ENCODE measurements at places on chromosomes 7 and 10.

- no peak for ATAC-seq
Measured at GRCh38 chr10:104492329-104492940, 138.8 kb downstream of the CFAP58 start.

DNA sequence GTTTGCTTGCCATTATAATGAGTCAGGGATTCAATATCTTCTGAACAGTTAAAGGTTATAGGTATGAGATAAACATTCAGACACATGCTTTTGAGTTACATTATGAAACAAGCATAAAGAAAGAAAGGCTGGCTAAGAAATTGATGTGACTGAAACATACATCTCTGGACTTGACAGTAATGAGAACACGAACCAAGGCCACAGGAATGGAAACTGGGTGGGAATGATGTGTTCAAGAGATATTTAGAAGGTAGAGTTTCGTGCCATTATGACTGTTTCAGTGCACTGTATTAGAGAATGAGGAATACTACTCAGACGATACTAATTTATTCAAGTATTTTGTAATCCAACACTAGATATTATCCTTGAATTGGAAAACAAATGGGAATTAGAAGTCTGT lies 332.1 kb upstream of the MAGI2 start:
- no peak for ATAC-seq

GRCh38 chr10:133236401-133237240 lies 1.0 kb upstream of the VENTX start:
- no peak for ATAC-seq

GRCh38 chr10:118332236-118332635 lies 9.9 kb downstream of the FAM204A start:
- ATAC-seq = no peak

- no peak for ATAC-seq
Measured at GRCh38 chr7:56092789-56093531, at the start of gene PHKG1. Gene PHKG1, minus strand, starts transcription at chr7:56092952. Its CDS starts 4,011 bp downstream, at chr7:56088941.

- peak; percentile 87 for ATAC-seq
Measured at GRCh38 chr10:12742771-12743170, 258.7 kb downstream of the CCDC3 start.

GRCh38 chr10:82847242-82847641 lies 972.2 kb downstream of the NRG3 start:
- ATAC-seq = no peak

DNA sequence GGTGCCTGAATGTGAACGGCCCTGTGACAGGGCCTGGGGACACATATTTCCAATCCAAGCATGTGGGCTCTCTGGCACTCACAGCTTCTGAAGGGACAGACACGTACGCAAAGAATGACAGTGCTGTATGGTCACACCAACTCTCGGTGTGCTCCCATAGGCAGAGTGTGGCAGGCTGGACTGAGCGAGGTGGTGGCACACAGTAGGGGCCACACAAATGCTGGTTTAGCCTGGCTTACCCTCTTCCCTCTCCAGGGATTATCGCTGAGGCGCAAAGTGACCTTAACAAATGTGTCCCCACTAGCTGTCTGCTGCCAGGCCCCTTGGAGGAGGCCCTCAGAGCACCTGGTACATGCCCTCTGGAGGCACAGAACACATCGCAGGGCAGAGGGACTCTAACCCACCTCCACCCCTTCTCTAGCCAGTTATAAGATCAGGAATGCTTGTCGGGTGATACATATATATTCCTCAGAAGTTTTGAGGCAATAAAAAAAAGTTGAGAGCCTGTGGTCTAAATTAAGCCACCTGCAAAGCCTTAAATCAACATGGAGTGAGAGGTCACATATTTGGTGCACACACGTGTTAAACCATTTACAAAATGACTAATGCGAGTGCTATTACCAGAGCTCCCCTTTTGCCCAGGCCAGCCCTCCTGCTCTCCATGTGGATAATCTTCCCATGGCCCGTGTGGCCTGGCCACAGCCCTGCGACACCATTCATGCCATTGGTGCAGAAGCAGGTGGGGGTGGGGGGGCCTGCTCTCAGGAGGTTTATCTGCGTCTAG lies 262.8 kb upstream of the GRB10 start:
- ATAC-seq = peak; percentile 27

GRCh38 chr7:106693677-106694353 lies 32.9 kb upstream of the CCDC71L start:
- ATAC-seq = no peak

DNA sequence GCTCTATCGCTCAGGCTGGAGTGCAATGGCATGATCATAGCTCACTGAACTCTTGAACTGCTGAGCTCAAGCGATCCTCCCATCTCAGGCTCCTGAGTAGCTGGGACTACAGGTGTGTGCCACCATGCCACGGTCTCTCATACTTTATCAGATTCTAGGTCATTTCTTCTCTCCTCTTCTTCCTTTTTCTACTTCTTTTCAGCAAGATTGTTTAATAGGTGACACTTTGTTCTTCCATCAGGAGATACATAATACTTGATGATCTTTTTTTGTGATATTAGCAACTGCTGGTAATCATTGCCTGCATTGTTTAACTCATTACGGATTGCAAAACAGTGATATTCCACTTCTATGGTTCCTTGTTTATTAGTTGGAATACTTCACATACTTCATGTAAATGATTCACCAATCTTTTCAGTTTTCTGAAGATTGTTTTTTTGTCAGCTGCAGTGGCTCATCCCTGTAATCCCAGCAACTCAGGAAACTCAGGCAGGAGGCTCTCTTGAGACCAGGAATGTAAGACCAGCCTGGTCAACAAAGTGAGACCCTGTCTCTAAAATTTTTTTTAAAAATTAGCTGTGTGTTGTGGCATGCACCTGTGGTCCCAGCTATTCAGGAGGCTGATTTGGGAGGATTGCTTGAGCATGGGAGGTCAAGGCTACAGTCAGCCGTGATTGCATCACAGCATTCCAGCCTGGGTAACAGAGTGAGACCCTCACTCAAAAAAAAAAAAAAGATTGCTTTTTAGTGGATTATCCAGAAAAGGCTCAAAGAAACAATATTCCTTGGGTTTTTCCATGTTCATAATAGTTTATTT lies 36.2 kb upstream of the CHST3 start:
- ATAC-seq = no peak

- ATAC-seq = no peak
Measured at GRCh38 chr10:28120795-28121194, 121.9 kb upstream of the ODAD2 start.

GRCh38 chr10:48246501-48246900 lies 28.0 kb downstream of the FRMPD2 start:
- no peak for ATAC-seq

GRCh38 chr7:155858521-155859061 lies 46.3 kb upstream of the SHH start:
- no peak for ATAC-seq

GRCh38 chr10:97553575-97554031 lies 19.0 kb upstream of the ANKRD2 start:
- peak; percentile 80 for ATAC-seq

DNA sequence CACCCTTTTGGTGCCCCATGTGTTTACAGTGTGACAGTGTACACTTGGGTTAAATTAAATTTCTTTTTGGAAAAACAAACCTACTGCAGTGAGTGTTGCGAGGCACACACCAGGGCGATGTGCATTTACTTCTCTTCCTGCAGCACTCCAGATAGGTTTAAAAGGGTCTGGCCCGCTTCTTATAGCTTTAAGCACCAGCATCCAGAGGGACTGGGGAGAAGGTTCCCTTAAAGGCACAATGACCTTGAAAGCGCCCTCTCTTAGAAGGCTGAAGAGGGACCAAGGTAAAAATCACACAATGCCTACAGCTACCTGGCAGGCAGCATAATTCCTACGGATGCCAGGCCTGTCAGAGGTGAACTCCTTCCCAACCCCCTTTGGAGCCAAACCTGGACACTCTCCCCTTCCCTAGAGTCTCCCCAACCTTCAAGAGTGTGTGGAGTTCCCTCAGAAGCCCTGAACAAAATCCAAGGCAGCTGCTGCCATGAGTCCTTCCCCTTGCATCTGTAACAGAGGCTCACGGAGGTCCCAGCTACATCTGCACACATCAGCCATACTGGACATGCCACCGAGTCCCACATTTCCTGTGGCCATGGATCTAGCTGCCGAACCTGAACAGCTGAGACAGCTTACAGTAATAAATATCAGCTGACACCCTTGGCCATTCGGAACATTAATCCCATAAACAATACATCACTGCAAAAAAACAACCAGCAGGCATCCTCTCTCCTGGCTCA lies 33.2 kb downstream of the TRIM8 start:
- no peak for ATAC-seq

DNA sequence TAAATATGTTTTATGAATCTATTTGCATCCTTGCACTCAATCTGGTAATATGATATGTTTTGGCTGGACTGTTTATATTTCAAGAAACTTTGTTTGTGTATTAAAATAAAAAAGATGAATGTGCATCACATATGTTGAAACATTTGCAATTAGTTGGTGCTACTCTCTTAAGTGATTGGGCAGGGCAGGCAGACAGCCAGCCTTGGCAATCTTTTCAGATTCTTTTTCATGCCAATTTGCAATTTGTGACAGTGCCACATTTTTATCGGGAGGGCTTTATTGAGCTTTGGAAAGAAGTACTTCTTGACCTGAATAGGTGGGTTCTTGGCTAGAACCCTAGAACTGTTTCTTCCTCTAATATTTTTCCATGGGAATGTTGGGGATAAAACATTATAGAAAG lies 152.2 kb downstream of the NXPH1 start:
- ATAC-seq = no peak

DNA sequence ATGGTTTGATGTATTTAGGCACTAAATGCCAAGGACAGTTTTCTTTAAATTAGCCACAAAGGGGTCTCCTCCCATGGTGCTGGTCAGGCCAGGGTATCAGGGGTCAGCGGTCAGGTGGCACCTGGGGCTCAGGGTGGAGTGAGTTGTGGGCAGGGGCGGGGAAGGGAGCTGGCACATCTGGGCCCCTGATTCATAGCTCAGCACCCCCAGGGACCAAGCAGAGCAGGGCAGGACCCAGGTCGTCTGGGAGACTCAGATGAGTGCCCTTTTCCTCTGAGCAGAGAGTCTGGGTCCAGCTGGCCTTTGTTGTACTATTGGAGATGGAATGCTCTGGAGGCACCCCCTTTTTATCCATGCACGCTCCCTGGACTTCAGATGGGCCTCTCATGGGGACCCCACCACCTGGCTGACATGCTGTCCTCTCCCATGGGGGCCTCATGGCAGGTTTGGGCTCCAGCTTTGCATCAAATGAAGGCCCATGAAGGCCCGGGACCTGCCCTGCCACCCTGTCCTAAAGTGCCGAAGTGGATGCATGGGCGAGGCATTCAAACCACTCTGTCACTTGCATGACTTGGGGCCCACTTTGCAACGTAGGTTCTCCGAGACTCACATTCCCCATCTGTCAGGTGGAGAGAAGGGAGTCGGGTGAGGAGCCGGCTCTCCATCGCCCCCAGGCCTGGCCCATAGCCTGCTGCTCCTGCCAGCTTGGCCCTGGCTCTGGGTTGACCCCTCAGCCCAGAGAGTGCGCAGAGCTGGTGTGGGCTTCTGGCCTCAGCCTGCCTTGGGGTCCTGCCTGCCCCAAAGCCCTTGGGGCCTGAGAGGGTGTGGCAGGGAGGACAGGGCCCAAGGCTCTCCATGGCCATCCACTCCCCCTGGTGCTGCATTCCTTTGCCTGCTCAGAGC lies 66.4 kb downstream of the RAMP3 start:
- ATAC-seq = no peak

DNA sequence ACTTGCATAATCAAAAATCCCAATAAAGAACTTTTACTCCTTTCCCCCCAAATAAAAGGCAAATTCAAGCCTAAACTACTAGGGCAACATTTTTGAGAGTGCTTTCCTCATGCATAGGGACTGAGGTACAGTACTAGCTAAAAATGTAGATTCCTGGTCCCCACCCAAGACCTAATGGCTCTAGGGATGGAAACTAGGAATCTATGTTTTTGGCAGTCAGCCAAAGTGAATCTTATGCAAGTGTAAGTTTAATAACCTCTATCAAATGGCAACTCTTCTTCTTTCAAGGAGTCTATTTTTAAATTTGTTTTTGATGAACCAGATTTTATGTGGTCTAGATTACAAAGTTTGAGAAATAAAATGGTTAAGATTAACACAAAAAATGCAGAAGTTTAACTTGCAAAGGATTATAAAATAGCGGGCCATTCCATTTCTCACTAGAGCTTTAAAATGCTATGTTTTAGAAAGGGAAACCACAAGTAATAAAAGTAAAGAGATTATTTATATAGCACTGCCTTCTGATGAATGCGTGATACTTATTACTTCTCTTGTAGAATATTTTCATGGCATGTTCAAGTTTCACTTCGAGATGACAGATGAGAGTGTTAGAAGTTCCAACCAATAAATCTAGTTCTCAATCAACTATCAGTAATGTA lies 70.4 kb upstream of the MDFIC start:
- no peak for ATAC-seq

GRCh38 chr10:5804386-5804785 lies 8.8 kb downstream of the GDI2 start:
- no peak for ATAC-seq

GRCh38 chr10:71743089-71743838 lies 23.7 kb upstream of the C10orf105 start:
- no peak for ATAC-seq

DNA sequence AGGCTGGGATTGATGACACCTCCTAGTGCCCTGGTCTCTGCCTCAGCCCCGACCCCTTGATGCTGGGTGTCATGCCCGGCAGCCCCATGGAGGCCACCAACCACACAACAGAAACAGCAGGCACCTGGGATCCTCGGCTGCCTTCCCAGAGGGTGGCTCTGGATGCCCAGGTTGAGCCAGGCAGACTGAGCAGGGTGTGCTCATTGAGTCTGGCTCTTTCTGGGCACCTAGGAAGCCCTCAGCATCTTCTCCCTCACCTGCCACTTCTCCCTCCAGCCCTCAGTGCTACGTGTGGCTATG lies 484.5 kb upstream of the MGMT start:
- no peak for ATAC-seq

DNA sequence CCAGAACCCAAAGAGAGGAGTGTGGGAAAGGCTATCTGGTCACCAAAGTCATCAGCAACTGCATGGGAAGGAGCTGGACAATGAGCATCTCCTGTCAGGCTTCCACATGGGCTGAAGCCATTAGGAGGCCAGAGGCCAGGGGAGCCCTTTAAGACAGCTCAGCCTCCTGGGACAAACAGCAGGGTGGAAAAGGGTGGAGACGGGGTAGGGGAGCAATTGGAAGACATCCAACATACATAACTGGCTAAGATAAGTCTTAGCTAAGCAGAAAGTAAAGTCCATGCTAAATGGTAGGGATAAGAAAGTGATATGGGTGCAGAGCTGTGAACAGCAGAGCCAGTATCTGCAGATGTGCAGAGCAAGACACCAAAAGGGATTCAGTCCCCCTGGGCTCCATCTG lies 1.5 kb upstream of the OAT start:
- no peak for ATAC-seq

- no peak for ATAC-seq
Measured at GRCh38 chr7:138205614-138206150, 129.4 kb downstream of the AKR1D1 start.

- ATAC-seq = no peak
Measured at GRCh38 chr7:155951554-155952158, 139.4 kb upstream of the SHH start.

DNA sequence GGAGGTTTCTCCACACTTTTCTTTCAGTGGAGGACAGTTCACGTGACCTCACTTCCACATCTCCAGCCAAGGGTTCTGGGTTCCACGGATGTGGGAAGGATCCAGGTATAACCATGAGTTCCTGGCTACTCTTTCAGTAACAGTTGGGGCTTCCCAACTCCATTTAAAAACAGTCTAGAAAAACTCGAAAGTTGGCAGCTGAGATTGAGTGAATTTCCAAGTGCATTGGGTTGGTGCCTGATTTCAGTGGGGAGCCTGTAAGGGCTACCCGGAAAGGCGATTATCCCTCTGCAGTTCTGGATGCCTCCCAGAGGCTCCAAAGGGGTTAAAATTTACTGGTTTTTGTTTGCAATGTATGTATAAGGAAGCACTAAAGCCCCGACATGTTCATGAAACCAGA lies 24.3 kb downstream of the LHFPL3 start:
- ATAC-seq = no peak

- no peak for ATAC-seq
Measured at GRCh38 chr7:98394377-98394836, 6.5 kb downstream of the BAIAP2L1 start.

Data from stimulated activated memory B cell treated with anti-CD40 and anti-IgM and Interleukin-4, amounts not matched to agents 10 μg/mL and 1 μg/mL and 100 μg/mL, for 72 hours (primary cell).